ENCODE measurements at places on chromosomes 2 and 18. TPM values are rescaled to one million over a fixed set of nuclear protein-coding genes. Genes with fewer than 3 reads are reported as not detected.

GRCh38 chr2:171957061-171957460 lies 34.8 kb downstream of the HAT1 start:
- no peak for DNase-seq

DNA sequence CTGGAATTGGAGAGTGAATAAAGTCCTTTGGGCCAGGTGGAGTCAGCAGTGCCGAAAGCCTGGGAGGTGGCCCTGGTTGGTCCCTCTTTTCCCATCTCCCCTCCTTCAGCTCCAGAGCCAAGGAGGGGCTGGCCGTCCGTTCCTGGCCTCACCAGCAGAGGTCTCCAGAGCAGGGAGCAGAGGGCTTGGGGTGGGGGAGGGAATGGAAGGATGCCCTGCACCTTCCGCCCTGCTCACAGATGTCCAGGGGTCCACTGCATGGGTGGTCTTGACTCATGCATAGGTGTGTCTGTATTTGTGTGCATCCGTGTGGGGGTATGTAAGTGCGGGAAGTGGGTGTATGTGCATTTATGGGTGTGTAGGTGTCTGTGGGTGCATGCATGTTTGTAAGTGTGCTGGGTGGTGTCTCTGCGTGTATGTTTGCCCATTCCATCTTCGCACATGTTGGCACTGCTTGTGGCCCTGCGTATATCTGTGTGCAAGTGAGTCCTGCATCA lies 201.8 kb downstream of the ZFP36L2 start:
- DNase-seq = peak; percentile 56

GRCh38 chr2:114642166-114642770 lies 199.8 kb downstream of the DPP10 start:
- no peak for DNase-seq

DNA sequence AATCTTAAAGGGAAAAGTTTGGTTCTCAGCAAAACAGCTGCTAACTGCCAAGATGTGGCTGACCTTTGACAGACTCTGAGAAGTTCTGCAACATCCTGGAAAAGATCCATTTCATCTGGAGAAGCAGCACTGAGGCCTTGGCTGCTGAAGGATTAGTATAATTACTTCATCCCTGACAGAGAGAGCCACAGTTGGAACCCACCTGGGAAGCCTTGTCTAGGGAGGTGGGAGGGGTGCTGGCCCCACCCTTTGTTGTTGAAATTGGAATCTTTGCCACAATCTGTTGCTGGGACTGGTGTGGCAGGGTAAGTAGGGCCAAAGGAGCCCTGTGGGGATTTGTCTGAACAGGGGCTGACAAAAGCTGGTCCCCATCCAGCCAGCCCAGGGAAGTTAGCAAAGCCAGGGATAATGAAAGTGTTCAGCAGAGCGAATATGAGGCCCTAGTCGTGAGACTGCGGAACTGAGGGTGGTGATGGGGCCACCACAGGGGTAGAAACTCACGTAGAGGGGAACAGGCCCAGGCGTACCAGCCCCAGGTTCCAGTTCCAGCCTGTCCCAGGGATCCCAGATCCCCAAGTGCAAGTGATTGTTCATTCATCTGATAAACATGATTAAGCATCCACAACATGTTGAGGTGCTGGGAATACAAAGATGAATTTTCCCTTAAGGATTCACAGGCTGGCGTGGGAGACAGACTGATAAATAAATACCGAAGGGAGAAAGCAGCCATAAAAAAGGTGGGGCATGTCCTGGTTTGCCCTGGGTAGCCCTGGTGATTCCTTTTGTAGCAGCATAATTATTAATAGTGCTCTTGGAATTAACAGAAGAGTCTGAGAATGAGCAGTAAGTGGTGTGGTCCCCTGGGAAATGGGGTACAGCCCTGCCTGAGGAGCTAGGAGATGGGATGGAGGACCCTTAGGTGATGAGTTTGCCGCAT lies 60.0 kb downstream of the MYO1B start:
- no peak for DNase-seq

- DNase-seq = no peak
These were observed 84.0 kb downstream of the MYL12B start for GRCh38 chr18:3345885-3346284.

DNA sequence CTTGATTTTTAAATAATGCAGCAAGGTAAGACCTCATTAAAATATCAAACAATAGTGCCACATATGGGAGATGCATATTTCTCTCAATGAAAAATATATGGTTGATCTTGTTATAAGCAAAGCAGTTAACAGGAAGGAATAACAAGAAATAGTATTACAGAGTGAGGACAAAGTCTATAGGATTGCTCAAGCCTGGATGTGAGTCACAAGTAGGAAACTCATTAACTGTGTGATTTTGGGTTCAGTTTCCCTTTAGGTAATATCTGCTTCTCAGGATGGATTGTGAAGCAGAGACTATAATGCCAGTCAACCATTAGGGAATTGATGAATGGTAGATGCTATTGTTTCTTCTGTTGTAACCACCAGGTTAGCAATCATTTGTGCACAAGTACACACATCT lies 42.9 kb upstream of the SPHKAP start:
- no peak for DNase-seq

DNA sequence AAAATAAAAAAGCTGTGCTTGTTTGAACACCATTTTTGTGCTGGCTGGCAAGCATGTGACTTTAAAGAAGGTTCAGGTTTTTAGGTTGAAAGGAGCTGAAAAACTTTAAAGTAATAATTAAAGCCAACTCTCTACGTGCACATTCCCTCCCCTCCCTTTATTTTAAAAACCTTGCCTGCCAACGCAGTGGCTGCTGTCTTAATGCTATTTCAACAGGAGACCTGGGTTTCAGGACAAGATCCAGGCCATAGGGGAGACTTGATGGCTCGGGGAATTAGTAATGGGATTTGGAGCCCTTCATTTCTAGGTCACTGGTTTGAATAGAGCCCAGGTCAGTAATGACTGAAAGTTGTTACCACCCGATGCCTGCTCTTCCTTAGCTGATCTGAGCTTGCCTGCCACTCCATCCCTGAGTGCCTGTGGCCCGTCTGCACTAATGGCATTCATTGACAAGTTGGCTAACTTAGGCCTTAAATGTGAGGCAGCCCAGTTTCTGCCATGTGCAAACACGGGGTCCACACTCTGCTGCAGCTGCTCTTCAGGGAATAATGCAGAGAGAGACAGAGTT lies 1233.2 kb upstream of the ZEB2 start:
- no peak for DNase-seq

- peak; percentile 41 for DNase-seq
These were observed 26.5 kb upstream of the C2orf74 start for GRCh38 chr2:61135510-61135909.

GATA6 gene
- total RNA-seq = 114 TPM

FBXO36 gene
- 2.0 TPM for total RNA-seq

ALK gene
- 0.26 TPM for total RNA-seq

DGKD gene
- 30.3 TPM for total RNA-seq

FAHD2A gene
- 15.2 TPM for total RNA-seq

All from body of pancreas (tissue), 4 donors.